ENCODE measurements at places on chromosomes 5 and 9.

DNA sequence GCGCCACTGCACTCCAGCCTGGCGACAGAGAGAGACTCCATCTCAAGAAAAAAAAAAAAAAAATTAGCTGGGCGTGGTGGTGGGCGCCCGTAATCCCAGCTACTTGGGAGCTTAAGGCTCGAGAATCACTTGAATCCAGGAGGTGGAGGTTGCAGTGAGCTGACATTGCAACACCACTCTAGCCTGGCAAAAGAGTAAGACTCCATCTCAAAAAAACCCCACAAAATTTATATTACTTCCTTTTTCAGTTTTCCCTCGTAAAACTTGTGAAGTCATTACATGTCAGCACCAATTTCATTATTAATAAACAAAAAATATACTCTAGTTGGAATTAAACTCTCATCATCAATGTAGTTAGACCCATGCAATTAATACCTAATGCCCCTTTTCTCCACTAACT, 43.9 kb downstream of the SHLD3 start:
- no peak for DNase-seq

DNA sequence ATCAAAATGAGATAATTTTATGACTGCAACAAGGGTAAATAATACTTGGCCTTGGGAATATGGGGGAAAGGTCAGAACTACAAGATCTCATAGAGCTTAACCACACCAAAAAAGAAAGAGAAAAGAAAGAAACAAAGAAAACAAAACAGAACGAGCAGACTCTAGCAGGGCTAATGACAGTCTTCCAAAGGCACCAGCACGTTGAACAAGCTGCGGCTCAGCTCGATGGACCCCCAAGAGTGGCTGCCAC, 689 bp downstream of the AK3 start:
- DNase-seq: no peak

DNA sequence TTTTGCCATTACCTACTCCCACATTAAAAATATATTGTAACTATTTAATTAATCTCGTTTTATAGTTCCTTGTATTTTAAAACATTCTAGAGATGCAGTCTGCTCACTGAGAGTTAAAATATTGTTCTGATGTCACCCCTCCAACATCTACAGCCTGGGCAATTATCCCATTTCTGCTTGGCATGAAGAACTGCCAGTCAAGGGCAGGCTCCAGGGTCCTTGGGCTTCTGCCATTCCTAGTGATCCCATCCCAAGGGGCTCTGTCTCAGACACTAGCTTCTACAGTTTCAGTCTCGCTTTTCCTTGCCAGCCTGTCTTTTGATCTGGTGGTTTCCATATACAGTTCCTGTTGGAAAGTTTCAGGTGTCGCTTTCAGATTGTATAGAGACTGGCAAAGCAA, 287.2 kb downstream of the TMEM232 start:
- no peak for DNase-seq

DNA sequence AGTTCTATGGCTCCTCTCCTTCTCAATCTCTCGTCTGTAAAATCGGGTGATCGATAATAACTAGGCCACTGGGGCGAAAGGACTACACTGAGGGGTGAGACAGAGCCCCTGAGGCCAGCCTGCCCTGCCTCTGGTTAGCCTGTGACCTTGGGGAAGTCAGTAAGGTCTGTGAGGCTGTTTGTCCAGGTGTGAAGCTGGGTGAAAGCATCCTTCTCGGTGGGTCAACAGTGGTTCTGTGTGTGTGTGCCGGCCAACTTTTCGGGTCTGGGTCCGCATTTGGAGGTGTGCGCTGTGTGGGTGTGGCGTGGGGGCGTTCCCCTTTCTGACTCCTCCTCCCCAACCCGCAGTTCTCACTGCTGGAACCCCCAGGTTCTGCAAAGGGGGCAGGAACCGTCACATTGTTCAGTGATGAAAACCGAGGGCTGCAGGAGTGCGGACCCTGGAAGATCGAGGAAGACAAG, 5.0 kb upstream of the RNF44 start:
- peak; percentile 66 for DNase-seq

DNA sequence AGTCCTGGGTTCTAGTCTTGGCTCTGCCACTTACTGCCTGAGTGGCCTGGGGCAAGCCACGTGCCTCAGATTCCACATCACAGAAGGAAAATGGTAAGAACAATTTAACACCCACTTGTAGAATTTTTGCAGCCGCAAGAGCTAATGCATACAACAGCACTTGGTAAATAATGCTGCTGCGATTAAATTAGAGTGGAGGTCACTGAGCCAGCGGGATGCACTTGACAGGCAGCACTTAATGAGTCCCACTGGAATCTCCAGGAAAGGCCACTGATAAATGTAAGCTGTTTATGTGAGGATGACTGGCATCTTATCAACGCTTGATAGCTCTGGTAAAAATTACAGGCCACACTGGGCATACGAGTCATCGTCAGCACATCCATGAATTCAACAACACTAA, 59.4 kb upstream of the UBTD2 start:
- DNase-seq: no peak

DNA sequence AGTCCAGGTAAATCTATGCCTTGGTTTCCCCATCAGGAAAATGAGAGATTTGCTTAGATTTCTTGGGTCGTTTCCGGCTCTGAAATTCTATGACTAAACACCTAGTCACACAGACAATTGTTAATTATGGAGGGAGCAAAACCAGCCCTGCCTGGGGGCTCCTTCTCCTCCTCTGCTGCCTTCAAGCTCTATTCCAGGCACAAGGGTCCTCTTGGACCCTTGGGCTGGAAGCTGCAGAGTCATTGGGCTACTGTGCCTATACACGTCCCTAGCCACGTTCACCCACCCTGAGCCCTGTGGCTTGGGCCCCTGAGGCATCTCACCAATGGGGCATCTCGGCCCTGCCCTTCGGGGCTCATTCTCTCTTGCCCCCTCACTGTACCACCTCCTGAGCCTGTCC, 73.8 kb upstream of the TBC1D2 start:
- no peak for DNase-seq

DNA sequence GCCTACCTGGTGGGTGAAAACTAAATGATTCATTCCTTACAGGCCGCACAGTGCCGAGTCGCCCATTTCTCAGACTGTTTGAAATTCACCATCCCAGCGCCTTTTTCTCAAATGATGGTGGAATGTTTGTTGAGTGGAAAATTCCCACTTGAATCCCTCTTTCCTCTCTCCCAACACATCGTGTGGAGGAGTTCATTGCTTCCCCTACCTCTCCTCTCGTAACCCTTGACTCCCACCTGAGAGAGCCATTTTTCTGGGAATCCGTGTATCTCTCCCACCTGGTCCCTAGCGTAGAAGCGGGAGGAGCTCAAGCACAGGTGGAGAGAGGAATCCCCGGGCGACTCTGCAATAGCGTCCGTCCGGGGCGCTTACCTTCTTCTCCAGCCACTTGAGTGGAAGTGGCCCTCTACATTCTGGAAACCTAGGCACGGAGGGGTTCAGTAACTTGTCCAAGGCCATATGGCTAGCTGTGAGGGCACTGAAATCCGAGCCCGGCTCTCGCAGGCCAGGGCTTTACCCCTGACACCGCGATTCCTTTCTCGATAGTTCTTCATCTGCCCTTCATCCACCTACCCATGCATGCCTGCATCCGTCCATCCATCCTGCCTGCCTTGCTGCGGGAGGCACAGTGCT, 683 bp downstream of the OSMR start:
- no peak for DNase-seq

- DNase-seq: no peak
Measured at GRCh38 chr5:173456751-173457171, 128.5 kb upstream of the STC2 start.

DNA sequence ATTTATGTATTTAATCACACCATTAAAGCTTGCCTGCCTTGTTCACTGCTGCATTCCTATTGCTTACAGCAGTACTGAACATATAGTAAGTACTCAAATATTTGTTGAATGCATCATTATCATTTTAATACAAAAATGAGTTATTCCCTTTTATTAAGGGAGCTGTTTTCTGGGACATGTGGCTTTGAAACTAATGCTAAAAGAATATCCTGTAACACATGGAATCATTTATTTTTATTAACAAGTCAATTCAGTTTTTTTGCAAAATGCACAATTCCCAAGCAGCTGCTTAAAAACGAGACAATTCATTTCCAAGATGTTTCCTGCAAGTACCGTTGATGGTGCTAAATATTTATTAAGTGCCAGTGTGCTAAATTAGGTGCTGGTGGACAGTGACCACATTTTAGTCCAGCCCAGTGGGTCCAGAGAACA, 148.3 kb upstream of the NR3C1 start:
- no peak for DNase-seq

DNA sequence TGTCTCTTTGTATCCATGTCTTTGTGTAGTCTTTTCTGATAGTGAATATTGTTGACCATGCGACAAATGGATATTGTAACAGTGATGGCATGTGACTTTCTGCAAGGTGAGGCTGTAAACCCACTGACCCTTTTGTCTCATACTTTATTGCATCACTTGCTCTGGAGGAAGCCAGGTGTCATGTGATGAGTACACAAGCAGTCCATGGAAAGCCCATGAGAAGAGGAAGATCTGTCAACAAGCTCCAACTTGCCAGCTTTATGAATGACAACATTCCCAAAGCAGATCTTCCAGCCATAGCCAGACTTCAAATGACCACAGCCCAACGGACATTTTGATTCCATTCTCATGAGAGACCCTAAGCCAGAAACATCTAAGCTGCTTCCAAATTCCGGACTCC, 450.1 kb upstream of the ACTBL2 start:
- no peak for DNase-seq

DNA sequence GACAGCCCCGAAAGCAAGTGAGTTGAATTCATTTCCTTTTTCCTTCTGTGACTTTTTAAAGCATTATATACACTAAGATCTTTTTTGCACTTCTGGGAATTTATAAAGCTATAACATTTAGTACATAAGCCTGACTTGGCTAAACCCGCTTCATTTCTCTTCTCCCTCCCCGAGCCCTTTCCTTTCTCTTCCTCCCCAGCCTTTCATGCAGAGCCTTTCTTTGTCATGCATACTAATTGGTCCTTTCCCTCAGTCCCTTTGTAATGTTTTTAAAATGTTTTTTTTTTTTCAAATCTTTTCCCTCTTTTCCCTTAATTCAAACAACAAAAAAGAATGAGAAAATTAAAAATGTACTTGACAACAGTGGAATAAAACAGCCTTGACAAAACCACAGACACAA, 246.4 kb downstream of the PSAT1 start:
- no peak for DNase-seq

DNA sequence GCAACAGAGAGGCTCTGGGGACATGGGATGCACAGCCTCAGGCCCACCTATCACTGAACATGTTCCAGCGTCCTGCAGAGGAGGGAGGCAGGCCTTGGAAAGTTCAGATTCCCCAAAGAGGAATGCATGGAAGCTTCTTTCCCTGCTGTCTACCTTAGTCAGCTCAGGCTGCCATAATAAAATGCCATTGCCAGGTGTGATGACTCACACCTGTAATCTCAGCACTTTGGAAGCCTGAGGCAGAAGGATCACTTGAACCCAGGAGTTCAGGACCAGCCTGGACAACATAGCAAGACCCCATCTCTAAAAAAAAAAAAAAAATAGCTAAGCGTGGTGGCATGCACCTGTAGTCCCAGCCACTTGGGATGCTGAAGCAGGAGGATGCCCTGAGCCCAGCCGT, 24.5 kb upstream of the TOR1B start:
- DNase-seq: no peak

GRCh38 chr9:121784731-121785411, 133.4 kb downstream of the DAB2IP start:
- no peak for DNase-seq

DNA sequence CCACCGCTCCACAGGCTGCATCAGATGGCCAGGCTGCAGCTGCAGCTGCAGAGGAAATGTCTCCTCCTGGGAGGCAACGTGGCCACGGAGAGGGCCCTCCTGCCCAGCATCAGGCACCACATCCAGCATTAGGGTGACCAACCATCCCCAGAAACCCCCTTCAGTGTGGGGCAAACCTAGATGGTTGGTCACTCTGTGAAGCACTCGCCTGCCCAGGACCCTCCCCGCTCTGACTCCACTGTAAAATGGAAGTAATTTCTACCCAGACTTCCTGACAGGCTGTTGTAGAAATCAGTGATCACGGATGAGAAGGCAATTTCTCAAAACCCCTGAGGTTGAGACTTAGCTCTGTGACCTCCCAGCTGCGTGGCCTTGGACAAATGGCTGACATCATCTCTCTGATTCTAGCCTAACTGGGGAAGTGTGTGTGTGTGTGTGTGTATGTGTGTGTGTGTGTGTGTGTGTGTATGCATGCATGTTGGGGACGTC, 31.6 kb downstream of the B4GALT1 start:
- no peak for DNase-seq

- DNase-seq: no peak
Measured at GRCh38 chr5:139806111-139806510, 10.5 kb downstream of the PSD2 start.

- no peak for DNase-seq
Measured at GRCh38 chr5:173653822-173654523, 37.5 kb upstream of the BOD1 start.

DNA sequence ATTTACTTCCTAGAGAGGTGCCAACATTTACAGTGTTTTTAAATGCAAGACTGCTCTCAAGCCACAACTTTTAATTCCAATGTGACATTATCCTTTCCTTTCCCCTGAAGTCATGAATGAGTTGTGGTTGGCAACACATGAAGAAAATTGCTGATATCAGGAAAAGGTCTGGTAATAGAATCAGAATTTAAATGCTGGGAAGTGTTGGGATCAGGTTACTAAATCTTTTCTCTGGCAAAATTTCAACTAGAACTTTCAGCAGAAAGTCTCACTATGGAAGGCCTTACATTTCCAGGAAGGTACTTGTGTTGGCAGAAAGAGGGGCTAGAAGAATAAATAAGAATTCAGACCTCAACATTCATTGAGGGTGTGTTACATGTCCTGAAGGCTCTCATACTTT, 10.6 kb upstream of the SLC44A1 start:
- DNase-seq: no peak

- DNase-seq: no peak
Measured at GRCh38 chr5:18244309-18244708, 610.0 kb downstream of the TAF11L14 start.

GRCh38 chr5:177405805-177406204, 3.6 kb downstream of the F12 start:
- peak; percentile 54 for DNase-seq

DNA sequence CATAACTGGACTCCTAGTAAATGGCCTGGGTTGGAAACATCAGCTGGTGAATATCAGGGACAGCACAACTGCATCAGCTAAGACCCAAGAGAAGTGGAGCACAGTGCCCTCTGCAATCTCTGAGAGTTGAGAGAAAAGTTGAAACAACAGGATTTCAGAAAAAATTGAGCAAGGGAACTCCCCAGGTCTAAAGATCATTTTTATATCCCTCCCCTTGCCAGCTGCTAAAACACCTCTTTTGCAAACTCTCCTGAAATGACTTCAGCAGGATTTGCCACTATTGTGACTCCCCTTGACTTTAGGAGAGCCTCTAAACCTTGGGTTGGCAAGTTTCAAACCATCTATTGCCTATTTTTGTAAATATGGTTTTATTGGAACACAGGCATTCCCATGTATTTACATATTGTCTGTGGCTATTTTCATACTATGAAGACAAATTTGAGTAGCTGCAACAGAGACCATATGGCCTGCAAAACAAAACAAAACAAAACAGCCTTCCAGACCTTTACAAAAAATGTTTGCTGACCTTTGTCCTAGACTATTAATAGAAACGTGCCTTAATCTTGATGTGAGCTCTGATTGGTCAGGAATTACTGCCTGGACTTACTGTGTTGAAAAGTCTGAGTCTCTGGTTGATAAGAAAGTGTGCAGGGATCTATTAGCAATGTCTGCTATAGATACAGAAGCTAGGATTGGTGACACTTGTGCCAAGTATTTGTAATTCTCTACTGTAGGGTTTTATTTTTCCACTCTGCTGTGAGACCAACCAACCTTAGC, 37.7 kb upstream of the PLPPR1 start:
- DNase-seq: no peak

- DNase-seq: no peak
Measured at GRCh38 chr9:120324996-120325642, 254.8 kb downstream of the CDK5RAP2 start.
